ENCODE measurements at places on chromosomes 4 and X.

- no peak for DNase-seq
Observed at GRCh38 chr4:93684571-93684970, 144.0 kb upstream of the ATOH1 start.

GRCh38 chr4:3529363-3529762, 2.9 kb downstream of the LRPAP1 start:
- peak; percentile 59 for DNase-seq

GRCh38 chr4:26724534-26724933, 136.1 kb upstream of the STIM2 start:
- peak; percentile 47 for DNase-seq

DNA sequence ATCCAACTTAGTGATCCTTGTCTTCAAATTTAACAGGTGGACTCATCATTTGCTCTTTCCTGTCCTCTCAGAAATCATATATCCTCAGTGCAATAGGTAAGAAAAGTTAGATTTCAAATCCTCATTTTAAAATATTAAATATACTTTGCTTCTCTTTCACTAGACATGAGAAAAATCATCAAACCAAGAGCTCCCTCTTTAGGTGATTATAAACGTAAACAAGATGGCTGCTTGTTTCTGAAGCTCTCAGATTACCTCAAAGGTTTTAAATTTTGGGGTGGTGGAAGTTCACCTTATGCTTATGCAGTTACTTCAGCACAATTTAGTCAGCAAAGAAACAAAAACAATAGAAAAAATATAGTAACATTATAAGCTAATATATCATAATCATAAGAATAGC, 27.3 kb downstream of the CSN3 start:
- DNase-seq, result no peak

DNA sequence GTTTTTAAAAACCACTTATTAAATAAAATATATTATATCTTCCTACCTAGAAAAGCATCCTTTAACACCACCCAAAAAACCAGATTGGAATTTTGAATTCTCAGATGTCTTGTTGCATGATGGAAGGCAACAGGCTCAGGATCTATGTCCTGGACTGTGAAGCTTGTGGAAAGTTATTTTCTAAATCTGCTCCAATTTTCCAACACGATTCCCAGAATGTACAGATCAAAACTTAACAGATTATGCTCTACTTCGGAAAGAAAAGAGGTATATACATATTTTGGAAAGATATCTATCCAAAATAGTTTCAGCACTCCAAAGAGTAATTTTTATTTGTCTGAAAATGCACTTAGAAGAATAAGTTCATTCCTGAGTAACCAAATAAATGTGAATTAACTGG, 291.7 kb upstream of the EMCN start:
- DNase-seq, result no peak

DNA sequence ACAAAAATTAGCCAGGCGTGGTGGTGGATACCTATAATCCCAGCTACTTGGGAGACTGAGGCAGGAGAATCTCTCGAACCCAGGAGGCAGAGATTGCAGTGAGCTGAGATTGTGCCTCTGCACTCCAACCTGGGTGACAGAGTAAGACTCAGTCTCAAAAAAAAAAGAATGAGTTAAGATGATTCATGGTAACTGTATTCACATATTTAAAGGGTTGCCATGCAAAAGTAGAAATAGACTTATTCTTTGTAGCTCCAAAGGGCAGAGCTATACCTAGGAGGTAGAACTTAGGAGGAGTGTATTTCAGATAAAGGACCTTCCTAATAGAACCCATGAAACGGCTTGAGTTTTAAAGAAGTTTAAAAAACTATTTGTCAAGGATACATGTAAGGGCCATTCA, 104.3 kb upstream of the IL13RA1 start:
- DNase-seq, result no peak

- DNase-seq, result no peak
Observed at GRCh38 chr4:38489011-38489861, 174.8 kb upstream of the KLF3 start.

- no peak for DNase-seq
Observed at GRCh38 chr4:151291485-151291884, 14.5 kb downstream of the PRSS48 start.

GRCh38 chr4:123096038-123096437, 173.6 kb upstream of the NUDT6 start:
- DNase-seq, result peak; percentile 4

DNA sequence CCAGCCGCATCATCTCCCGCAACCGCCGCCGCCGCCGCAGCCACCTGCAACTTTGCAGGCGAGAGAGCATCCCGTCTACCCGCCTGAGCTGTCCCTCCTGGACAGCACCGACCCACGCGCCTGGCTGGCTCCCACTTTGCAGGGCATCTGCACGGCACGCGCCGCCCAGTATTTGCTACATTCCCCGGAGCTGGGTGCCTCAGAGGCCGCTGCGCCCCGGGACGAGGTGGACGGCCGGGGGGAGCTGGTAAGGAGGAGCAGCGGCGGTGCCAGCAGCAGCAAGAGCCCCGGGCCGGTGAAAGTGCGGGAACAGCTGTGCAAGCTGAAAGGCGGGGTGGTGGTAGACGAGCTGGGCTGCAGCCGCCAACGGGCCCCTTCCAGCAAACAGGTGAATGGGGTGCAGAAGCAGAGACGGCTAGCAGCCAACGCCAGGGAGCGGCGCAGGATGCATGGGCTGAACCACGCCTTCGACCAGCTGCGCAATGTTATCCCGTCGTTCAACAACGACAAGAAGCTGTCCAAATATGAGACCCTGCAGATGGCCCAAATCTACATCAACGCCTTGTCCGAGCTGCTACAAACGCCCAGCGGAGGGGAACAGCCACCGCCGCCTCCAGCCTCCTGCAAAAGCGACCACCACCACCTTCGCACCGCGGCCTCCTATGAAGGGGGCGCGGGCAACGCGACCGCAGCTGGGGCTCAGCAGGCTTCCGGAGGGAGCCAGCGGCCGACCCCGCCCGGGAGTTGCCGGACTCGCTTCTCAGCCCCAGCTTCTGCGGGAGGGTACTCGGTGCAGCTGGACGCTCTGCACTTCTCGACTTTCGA, 654 bp downstream of the ATOH1 start:
- DNase-seq, result no peak

DNA sequence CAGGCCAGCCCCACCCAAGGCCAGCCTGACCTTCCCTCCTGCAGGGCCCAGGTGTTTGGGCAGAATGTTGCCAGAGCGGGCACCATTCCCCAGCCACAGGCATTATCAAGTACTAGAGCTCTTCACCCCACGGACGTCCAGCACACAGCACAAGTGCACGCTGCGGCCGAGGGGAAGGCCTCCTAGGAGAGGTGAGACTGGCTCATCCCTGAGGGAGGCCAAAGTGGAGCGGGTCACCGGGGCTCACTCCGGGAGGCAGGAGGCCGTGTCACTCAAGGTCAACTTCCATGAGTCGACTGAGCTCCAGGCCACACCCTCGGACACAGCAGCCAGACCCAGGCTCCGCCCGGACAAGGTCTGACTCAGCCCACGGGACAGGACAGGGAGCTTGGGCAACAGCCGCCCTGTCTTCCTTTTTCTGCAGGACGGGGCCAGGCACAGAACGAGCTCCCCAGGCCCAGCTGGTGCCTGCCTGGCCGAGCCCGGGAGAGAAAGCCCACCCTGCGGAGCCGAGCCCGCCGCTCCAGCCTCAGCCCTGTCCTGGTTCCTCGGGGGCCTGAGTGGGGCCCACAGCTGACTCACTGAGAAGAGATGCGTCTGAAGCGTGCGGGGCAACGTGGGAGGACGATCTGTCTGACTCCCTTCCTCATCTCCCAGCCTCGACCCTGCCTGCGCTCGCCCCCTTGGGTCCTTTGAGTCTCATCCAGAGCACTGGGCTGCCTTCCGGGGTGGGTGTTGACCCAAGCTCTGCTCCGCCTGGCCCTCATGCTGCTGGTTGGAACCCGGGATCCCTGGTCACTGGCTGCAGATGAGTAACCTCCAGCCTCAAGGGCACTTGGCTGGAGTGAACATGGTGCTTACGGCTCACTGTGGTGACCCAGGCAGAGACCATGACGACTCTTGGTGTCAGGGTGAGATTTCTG, 1.6 kb downstream of the SLC49A3 start:
- DNase-seq, result no peak

- DNase-seq, result no peak
Observed at GRCh38 chrX:96098471-96098870, 586.2 kb upstream of the DIAPH2 start.

GRCh38 chr4:43337707-43338106, 445.2 kb downstream of the GRXCR1 start:
- no peak for DNase-seq

- no peak for DNase-seq
Observed at GRCh38 chrX:46876901-46877300, 35.3 kb upstream of the JADE3 start.

DNA sequence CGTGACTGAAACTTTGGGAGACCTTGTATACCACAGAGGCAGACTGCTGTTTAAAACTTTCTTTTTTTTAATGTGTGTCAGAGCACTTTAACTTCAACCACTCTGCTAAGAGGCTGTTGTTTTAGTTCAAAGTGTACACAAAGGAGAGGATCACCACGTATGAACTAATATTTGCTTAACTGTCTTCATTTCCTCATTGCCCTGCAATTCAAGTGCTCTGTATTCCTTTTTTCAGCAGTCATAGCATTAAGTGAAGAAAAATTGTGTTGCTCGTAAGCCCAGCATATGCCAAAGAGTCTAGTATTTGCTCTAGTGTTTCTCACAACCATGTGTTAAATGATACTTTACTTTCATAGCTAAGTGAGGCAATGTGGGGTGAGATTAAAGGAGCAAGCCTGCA, 63.0 kb upstream of the HHIP start:
- no peak for DNase-seq

- DNase-seq, result no peak
Observed at GRCh38 chrX:97199501-97199900, 315.8 kb downstream of the RPA4 start.

- DNase-seq, result no peak
Observed at GRCh38 chr4:98739751-98740150, 81.3 kb upstream of the TSPAN5 start.

- peak; percentile 34 for DNase-seq
Observed at GRCh38 chr4:73308286-73308685, 49.7 kb upstream of the ANKRD17 start.

DNA sequence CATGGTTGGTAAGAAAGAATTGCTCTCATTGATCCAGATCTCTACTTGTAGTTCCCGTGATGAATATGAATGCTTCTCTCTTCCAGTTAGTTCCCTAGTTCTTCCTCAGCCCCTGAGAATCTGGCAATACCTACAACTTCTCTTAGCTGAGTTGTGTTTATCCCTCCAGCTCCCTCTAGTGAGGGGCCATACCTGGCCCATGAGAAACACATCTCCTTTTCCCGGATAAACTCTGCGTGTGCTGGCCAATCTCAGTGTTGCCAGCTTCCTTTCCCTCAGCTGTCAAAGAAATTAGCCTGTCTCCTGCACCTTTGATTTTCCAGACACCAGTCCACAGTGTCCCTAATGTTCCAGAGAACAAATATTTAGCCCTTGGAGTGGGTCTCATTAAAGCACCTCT, 5.7 kb downstream of the CBLL2 start:
- no peak for DNase-seq

GRCh38 chrX:121886557-121886956, 839.1 kb downstream of the GLUD2 start:
- no peak for DNase-seq

GRCh38 chr4:113293674-113294073, 244.2 kb downstream of the ANK2 start:
- no peak for DNase-seq

- DNase-seq, result no peak
Observed at GRCh38 chrX:85882601-85883000, 164.8 kb downstream of the CHM start.

DNA sequence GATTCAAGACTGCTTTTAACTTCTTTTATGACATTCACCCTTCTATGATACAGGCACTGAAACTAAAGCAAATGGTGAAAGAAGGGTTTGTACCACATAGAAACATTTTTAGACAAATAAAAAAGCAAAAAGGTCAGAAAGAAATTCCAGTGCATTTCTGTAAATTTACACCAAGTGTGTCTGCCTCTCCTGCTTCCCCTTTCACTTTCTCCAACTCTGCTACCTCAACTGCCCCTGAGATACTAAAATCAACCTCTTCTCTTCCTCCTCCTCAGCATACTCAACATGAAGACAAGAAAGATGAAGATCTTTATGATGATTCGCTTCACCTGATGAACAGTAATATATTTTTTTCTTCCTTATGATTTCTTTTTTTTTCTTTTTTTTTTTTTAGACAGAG, 187.9 kb downstream of the LRBA start:
- no peak for DNase-seq
